ENCODE measurements at places on chromosomes 6 and 20.

DNA sequence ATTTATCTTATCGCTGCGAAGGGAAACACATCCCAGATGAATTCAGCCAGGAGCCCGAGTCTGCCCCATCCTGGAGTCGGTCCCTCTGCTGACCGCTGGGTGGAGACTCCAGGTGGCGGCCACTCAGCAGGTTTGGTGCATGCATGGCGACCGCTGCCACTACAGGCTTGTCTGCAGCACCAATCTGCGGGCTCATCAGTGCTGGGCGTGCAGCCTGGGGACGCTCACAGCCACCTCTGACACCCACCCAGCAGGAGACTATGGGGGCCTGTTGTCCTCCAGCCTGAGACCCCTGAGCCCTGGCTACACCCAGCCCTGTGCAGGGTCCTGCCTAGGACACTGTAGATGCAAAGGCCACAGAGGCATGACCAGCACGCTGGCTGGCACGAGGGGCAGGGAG is 40.5 kb upstream of the GATA5 start:
- H3K27me3 ChIP-seq: peaks cover 46% of the 10 kb centered on the region
- no peaks in the 10 kb centered on the region for H3K36me3 ChIP-seq
- no peak for DNase-seq
- no peak overlapping the region for H3K4me3 ChIP-seq
- H3K27ac ChIP-seq: no peak overlapping the region

DNA sequence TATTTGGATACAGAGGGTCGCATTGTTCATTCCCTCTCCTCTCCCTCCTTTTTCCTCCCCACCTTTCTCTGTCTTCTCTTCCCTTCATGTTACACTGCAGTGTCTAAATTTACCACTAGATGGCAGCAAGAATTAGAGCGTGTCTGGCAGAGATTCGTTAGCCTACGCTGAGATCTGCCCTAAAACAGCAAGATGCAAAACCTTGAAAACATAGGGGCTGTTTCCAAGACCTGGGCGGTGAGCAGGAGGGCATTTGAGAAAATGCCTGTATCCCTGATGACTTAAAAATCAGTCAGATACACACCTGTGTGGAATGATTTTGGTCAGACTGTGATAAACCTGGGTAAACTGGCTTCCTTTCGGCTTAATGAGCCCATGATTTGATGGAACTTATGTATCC is 101.5 kb upstream of the ISM1 start:
- H3K4me1 ChIP-seq: no peaks in the 10 kb centered on the region
- H3K27ac ChIP-seq: no peak overlapping the region
- peak; percentile 57 for DNase-seq
- H3K4me3 ChIP-seq: no peak overlapping the region
- H3K36me3 ChIP-seq: no peaks in the 10 kb centered on the region

GRCh38 chr20:31476643-31477215 is 1.6 kb downstream of the REM1 start:
- H3K4me3 ChIP-seq: no peak overlapping the region
- H3K27me3 ChIP-seq: peaks cover 34% of the 10 kb centered on the region
- no peak for DNase-seq
- no peaks in the 10 kb centered on the region for H3K4me1 ChIP-seq
- H3K36me3 ChIP-seq: no peaks in the 10 kb centered on the region
- H3K27ac ChIP-seq: no peak overlapping the region

- no peak overlapping the region for H3K4me3 ChIP-seq
- no peaks in the 10 kb centered on the region for H3K36me3 ChIP-seq
- no peak for DNase-seq
- no peak overlapping the region for H3K27ac ChIP-seq
Measured at GRCh38 chr6:3385660-3386151, 71.1 kb downstream of the SLC22A23 start.

DNA sequence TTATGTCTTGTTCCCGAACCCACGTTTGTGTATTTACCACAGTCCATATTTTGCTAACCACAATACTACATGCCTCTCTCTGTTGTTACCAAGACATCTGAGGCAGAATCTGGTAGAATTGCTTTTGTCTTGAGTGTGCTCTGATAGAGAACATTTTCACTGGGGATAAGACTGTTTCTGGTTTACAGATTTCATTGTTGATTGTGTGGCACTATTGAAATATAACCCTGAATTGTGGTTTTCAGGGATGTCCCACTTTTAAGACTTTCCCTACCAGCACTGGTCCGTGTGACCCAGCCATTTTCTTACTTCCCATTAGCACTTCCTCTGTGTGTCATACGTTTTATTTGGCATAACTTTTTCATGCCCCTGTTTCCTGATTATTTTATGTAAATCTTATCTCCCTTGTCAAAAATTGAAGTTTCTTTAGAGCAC is 12.2 kb downstream of the NCOA7 start:
- H3K27ac ChIP-seq: no peak overlapping the region
- no peak overlapping the region for H3K4me3 ChIP-seq
- H3K27me3 ChIP-seq: no peaks in the 10 kb centered on the region
- DNase-seq: peak; percentile 37

- H3K4me3 ChIP-seq: no peak overlapping the region
- no peak overlapping the region for H3K27ac ChIP-seq
- no peak for DNase-seq
- no peaks in the 10 kb centered on the region for H3K4me1 ChIP-seq
- no peaks in the 10 kb centered on the region for H3K27me3 ChIP-seq
Measured at GRCh38 chr6:104381907-104382306, 477.8 kb downstream of the HACE1 start.
